Nephron progenitor cell (in vitro differentiated cells): ENCODE measurements at places on chromosomes 12 and 14.

DNA sequence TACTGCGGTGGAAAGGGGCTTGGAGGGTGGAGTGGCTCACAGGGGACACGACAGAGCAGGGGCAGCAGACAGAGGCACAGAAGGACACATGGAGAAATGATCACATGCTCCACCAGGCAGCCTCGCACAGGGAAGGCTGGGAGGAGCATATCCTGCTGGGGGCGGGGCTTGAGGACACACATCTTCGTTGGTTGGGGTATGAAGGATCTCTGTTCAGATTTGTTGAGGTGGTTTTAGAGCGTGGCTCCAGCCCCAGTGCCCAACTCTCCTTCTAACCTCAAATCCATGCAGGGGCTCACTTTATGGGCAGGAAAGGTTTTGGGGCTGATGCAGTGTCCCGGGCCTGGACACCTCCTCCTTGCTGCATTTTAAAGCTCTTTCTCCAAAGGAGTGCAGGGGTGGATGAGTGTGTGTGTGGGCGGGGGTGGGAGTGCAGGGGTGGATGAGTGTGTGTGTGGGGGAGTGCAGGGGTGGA lies 733 bp upstream of the P3H3 start:
- DNase-seq: peak; percentile 92

DNA sequence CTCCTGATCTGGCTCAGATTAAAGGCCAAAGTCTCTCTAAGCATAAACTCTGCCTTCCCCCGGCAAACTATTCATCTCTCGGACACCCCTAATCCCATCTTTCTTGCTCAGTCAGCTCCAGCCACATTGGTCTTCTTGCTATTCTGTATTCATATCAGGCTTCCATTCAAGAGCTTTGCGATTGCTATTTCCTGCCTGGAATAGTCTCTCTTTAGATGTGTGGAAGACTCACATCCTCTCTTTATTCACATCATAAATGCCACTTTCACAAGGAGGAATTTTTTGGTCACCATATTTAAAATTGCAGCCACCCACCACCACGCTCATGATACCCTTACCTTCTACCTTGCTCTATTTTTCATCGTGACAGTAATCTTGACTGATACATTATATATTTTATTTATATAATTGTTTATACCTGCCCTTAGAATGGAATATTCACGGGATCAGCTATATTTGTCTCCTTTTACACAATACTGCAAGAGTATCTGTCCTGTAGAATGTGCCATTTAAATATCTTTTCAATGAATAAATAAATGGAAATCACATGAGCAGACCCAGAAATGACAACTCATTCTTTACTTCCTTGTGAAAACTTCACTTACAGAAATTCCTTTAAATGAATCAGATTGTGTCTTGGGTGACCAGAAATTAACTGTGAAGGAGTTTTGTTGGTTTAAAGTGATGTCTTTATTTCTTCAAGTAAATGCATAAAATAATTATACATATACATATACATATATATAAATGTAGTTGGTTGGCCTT lies 780.6 kb upstream of the FLRT2 start:
- DNase-seq: no peak

GRCh38 chr12:5776091-5776490 lies 169.0 kb downstream of the ANO2 start:
- DNase-seq: no peak

DNA sequence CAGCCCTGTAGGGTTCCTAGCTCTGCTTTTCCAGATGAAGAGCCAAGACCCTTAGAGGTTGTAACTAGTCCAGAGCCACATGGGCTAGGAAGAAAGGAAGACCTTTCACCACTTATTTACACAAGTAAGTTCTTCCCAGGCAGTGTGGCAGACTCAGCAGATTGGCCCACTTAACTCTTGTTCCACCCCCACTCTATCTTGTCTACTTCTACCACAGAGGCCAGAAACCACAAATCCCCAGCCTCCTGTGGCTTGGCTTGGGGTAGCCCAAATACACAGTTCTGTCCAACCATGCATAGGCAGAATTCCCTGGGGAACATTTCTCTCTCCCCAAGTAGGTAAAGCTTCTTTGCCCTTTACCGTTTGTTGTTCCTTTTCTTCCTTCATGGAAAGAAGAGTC lies 383.5 kb downstream of the RGS6 start:
- DNase-seq: no peak

- no peak for DNase-seq
Observed at GRCh38 chr12:46386360-46386867, 13.8 kb upstream of the SLC38A2 start.

DNA sequence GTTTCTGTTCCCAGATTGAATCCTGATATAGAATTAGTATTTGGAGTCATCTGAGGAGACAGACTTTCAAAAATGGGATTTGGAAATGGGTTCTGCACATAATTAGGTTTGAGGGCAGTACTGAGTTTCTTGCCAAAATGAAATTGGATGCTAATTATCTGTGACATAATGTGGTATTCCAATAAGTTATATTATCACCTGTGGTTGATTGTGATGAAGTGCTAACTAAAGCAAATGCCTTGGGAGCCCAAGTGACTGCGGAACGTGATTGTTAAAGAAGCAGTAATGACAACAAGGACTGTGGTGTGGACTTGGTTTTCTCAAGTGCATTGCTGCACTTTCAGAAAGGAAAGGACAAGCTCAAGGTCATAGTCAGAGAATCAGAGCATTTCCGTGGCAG lies 337.0 kb downstream of the IPO8 start:
- no peak for DNase-seq

DNA sequence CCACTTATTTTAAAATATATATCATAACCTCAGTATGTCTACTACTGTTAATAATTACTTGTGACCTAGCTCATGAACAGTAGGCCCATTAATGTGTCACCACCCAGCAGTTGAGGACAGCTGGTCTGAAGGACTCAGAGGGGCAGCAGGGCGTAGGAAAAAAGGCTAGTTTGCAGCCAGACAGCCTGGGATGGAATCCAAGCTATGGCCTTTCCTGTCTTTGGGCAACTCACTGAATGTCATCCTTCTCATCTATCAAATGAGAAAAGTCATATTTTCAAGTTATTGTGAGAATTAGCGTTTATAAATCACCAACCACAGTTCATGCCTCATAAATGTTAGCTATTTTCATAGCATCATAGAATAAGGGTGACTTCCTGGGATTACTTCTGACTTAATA lies 12.3 kb downstream of the DENND5B start:
- no peak for DNase-seq

DNA sequence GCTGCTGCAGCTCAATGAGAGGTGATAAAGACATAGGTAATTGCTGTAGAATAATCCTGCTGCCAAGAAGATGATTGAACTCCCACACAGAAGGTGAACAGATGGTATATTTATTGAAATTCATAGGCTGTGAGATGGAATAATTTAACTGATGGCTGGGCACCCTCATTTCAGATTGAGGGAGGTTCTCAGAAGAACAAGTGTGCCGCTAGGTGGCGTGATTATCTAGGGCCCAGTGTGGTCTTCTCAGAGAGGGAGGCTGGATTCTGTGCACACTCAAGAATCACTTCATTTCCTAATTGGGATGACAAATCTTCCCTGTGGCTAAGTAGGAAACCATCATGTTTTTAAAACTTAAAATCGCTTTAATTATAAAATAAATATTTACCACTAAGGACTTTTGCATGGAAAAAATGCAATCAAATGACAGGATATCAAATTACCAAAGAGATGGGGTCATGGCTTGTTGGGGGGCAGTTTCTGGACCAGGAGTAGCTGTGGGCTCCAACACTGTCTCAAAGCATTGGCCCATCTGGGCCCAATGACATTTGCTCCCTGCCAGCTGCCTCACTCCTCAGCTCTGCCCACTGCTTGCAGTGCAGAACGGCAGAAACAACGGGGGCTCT lies 132.3 kb downstream of the SNAPC1 start:
- peak; percentile 75 for DNase-seq

- no peak for DNase-seq
Observed at GRCh38 chr12:105538880-105539279, 208.4 kb downstream of the C12orf75 start.

DNA sequence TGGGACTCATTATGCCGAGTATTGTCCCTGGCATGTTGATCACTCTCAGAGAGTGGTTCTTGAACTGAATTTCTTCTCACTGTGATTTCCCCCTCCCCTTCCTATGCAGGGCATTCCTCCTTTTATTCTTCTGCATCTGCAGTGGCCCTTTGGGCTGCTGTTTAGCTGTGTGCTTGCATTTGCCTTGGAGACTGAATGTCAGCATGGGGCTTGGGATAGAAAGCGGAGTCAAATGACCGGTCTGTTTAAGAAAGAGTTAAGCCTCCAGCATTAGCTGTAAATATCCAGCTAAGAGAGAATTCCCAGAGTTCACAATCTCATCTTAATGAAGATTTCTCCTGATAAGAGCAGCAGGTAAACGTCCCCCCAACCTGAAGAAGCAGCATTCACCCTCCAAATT lies 65.6 kb upstream of the RMST start:
- DNase-seq: peak; percentile 13

- peak; percentile 32 for DNase-seq
Observed at GRCh38 chr12:110743571-110744093, 941 bp upstream of the PPP1CC start.

DNA sequence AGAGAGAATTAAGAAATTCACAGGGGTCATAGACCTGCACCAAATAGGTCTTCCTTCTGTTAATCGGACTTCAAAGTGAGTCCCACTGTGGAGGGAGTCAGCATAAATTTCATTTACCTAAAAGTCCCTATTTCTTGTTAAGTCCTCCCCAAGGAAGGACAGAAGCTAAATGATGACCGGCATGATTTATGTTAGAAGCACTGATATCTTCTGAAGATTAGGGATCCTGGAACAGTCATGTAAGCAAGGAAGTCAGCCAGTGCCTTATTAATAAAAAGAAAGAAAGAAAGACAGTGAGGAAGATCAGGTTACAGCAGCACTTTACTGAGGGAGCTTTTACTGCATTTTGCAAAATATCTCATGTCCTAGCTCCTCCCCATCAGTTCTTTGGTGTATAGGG lies 287.5 kb downstream of the FOXG1 start:
- no peak for DNase-seq
